Activated T-cell treated with anti-CD3 and anti-CD28 coated beads for 1 hour (primary cell): ENCODE measurements at places on chromosomes 3 and 15.

DNA sequence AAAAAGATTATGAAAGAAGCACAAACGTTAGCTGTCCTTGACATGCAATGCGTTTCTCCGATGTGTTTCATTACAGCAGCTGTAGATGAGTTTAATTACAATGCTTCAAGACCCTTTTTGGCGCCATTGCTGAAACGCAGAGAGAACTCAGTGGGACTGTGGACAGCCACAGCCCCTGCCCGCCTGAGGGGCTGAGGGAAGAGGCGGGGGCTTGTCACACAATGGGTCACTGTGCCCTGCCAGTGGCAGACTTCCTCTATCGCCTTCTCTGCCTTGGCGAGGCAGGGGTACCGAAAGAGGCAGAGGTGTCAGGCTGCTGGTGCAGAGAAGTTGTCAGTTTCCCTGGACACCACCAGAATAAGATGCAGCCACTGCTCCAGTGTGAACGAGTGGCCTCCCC lies 252.0 kb downstream of the NR2F2 start:
- no peak for DNase-seq

DNA sequence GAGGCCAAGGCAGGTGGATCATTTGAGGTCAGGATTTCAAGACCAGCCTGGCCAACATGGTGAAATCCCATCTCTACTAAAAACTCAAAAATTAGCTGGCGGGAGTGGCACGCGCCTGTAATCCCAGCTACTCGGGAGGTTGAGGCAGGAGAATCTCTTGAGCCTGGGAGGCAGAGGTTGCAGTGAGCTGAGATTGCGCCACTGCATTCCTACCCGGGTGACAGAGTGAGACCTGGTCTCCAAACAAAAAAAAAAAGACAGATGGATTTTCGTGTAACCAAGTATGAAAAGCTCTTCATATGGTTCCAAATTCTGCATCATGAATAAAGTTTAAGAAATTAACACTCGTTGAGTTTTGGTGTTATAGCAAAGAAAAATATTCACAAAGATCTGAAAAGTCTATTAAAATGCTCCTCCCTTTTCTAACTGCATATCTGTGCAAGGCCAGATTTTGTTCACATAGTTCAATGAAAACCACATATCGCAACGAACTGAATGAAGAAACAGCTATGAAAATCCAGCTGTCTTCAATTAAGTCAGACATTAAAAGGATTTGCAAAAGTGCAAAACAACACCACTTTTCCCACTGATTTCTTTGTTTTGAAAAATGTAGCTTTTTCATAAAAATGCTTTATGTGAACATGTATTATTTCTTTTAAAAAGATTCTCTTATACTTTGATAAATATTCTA lies 23.8 kb upstream of the FBLN2 start:
- DNase-seq = no peak

DNA sequence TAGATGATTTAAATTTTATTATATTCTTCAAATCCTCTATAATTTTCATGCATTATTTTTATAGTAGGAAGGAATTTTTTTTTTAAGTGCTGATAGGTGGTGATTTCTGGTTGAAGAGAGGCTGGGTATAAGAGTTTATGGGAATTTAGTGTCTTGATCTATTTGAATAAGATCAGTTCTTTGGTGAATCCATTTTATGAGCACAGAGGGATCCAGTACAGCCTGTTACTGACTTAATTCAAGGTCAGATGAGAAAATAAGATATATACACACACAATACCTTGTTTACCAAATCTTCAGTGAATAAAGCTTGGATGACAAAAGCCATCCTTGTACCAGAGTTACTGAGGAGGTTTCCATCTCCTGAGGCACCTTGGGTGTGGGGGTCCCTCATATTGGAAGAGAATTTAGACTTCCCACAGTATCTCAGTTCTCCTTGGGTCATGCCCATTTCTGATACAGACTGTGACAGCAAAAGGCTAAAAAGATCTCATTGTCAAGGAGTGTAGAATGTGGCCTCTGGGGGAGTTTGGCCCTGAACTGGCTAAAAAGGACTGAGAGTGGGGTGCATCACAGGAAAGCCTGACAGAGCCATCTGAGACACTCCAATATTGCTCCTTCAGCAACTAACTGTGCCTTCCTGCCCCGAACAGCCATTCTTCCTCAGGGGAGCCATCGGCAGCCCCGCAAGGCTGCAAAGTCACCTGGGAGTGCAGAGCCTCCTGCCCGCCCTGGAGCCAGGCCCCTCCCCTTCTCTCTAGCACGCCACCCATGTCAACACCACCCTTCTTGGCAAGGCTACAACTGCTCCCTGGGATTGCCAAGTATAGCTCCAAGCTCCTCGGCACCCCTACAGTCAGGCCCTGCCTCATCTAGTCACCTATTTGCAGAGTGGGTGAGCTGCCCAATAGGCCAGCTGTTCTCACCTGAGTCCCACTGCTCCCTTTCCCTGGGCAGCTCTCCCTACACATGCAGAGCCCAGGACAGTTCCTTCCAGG lies 43.1 kb upstream of the HACD2 start:
- no peak for DNase-seq

DNA sequence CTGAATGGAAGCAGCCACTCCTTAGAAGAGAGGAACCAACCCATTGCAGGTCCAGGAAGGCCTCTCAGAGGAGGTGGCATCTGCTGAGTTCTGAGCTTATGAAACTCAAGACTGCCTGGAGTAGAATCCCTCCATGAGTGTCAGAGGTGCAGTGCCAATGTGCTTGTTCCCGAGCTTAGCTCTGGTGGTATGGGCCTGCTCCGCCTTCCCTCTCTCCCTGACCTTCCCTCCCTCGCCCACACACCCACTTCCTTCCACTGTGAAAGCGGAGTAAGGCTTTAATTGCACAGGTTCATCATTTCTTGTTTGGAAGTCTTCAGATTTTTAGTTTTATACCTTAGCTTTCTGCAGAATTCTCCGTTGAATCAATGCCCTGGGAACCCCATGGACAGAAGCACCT lies 208.0 kb upstream of the BHLHE40 start:
- DNase-seq = no peak

DNA sequence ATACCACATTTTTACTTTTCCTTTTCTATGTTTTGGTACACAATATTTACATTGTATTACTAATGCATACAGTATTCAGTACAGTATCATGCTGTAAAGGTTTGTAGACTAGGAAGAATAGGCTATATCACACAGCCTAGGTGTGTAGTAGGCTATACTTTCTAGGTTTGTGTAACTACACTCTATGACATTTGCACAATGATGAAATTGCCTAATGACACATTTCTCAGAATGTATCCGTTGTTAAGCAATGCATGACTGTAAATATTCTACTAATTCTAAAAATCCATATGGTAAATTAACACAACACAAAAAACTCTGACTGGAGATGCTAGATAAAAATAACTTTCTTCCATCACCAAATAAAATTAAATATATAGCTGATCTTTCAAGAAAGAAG lies 16.2 kb downstream of the NEDD4 start:
- no peak for DNase-seq

DNA sequence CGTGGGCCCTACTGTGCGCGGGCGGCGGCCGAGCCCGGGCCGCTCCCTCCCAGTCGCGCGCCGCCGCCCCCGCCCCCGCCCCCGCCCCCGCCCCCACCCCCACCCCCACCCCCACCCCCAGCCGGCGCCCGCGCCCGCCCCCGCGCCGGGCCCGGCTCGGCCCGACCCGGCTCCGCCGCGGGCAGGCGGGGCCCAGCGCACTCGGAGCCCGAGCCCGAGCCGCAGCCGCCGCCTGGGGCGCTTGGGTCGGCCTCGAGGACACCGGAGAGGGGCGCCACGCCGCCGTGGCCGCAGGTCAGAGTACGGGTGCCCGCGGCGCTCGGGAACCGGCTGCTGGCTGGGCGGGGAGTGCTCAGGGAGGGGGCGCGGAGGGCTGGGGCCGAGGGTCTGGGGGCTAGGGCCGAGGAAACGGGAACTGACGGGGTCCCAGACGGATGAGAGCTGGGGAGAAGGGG lies 1.1 kb upstream of the PPARG start:
- no peak for DNase-seq

- no peak for DNase-seq
Observed at GRCh38 chr3:58034738-58035523, 26.7 kb downstream of the FLNB start.

GRCh38 chr3:53218131-53218530 lies 37.7 kb downstream of the TKT start:
- DNase-seq = no peak

GRCh38 chr15:48541341-48542278 lies 103.9 kb downstream of the FBN1 start:
- no peak for DNase-seq

- no peak for DNase-seq
Observed at GRCh38 chr3:120144267-120144666, 50.0 kb upstream of the GSK3B start.

- no peak for DNase-seq
Observed at GRCh38 chr3:177379045-177379444, 181.8 kb upstream of the TBL1XR1 start.

- no peak for DNase-seq
Observed at GRCh38 chr15:68985361-68985891, 29.1 kb upstream of the NOX5 start.

- no peak for DNase-seq
Observed at GRCh38 chr15:62637574-62637897, 405.0 kb upstream of the TPM1 start.

DNA sequence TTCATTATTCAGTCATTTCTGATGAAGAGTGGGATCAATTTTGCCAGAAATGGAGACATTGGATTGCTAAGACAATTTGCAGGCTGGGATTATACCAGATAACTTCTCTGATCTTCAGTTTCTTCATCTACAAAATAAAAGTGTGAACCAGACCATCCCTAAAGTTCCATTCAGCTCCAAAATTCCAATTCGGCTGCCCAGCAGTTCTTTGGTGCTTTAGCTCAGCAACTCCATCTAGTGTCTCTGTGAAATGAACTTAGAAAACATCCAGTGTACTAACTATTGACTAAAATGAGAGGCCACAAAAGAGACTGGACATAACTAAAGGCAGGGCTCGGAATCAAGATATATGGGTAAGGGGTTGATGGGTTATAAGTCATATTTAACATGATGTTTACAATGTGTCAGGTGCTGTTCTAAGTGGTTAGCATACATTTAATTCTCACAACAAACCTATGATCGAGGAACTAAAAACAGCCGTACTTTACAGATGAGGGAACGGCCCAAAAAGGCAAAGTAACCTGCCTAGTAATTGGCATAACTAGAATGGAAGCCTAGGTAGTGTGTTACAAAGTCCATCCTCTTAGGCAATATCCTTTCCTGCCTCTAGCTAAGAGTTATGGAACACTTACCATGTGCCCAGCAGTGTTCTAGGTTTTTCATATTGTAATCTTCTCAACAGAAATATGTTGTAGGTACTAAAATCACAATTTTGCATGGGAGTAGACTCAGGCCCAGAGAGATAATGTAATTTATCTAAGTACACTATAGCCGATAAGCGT lies 17.0 kb downstream of the THAP10 start:
- DNase-seq = no peak

GRCh38 chr15:97903971-97904572 lies 56.4 kb upstream of the ARRDC4 start:
- DNase-seq = no peak

DNA sequence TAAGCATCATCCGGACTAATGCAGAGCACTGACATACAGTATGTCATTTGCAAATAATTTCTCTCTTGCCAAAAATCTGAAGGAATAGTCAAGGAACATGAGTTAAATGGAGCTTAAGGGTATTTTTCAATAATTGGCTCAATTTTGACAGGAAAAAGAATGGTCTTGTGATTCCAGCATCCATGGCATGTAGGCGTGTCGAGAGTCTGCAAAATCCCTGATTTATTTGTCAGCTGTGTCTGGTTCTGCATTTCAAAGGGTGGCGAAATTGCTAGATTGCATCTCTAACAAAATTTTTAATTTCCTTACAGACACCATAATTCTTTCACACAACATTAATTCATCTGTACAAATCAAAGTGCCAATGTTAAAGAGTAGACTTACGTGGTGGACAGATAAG lies 65.4 kb upstream of the TBC1D23 start:
- no peak for DNase-seq

- DNase-seq = no peak
Observed at GRCh38 chr3:82084824-82085223, 323.4 kb upstream of the GBE1 start.

DNA sequence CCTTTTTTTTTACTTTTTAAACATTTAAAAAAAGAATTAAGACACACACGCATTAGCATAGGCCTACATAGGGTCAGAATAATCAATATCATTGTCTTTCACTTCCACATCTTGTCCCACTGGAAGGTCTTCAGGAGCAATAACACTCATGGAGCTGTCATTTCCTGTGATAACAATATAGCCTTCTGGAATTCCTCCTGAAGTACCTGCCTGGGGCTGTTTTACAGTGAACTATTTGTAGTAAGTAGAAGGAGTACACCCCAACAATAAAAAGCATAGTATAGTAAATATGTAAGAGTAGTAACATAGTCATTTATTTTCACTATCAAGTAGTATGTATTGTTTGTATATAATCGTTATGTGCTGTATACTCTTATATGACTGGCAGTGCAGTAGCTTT lies 19.5 kb upstream of the CLDN18 start:
- DNase-seq = no peak

DNA sequence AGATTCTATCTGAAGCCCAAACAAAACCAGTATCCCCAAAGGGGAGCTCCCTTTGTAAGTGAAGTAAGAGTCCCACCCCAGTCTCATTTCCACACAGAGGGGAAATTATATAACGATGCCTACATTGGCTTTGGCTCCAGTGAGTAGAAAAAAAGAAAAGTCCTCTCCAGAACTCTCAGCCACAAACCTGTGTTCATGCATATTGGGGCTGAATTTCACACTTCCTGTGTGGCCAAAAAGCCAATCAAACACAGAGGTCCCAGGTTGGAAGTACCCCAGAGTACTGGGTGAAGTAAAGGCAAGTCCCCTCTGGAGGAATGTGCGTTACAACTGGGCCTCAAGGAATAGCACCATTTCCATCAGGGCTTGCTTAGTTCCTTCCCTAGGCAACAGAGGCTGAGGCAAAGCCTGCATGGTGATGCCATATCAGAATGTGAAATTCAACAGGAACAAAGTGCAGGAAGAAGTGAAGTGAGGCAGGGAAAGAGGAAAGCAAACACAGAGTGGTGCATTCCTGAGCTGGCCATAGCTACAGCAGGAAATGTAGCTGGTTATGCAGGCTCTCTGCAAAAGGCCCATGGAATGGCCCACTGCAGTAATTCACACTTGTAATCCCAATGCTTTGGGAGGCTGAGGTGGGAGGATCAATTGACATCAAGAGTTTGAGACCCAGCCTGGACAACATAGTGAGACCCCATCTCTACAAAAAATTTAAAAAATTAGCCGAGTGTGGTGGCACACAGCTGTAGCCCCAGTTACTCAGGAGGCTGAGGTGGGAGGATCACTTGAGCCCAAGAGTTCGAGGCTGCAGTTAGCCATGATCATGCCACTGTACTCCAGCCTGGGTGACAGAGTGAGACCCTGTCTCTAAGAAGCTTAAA lies 16.6 kb upstream of the CX3CR1 start:
- no peak for DNase-seq

GRCh38 chr3:16178628-16178988 lies 4.1 kb downstream of the GALNT15 start:
- DNase-seq = no peak

DNA sequence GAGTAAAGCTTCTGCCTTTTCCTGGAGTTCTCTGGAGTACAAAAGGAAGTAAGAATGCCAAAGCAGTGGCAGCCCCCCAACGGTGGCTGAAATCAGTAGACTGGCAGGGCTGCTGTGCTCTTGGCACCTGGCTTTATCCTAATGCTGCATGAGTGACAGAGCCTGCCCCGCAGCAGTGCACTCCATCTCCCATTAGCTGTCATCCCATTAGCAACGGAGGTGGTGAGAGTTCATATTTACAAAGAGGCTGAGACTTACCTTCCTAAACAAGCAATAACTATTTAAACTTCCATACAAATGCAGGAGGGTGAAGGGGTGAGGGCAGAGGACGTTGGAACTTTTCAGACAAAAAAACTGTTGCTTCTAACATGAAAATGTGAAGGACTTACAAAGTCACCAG lies 51.9 kb downstream of the SERPINI1 start:
- no peak for DNase-seq
